Tongue (tissue), 3 donors: ENCODE measurements at places on chromosomes 7 and 10. TPM values are rescaled to one million over a fixed set of nuclear protein-coding genes. Genes with fewer than 3 reads are reported as not detected.

DNA sequence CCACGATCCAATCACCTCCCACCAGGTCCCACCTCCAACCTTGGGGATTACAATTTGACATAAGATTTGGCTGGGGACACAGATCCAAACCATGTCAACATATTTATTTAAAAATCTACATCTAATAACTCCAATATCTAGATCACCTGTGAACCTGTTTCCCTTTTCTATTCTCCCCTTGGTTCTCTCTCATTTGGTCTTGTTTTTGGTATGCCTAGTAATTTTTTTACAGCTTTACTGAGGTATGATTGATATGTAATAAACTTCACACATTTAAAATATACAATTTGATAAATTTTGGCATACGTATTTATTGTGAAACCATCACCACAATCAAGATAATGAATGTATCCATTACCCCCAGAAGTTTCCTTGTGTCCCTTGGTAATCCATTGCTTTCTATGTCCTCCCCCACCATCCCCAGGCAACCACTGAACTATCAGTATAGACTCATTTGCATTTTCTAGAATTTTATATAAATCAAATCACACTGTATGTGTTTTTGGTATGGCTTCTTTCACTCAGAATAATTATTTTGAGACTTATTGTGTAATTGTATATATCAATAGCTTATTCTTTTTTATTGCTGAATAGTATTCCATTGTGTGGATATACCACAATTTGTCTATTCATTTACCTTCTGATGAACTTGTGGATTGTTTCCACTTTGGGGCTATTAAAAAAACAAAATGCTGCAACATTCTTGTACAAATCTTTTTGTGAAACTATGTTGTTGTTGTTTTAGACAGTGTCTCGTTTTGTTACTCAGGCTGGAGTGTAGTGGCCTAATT is 45.2 kb upstream of the NUB1 start:
- no peak for DNase-seq

- DNase-seq: no peak
These were observed 84.9 kb upstream of the INHBA start for GRCh38 chr7:41787651-41788350.

DNA sequence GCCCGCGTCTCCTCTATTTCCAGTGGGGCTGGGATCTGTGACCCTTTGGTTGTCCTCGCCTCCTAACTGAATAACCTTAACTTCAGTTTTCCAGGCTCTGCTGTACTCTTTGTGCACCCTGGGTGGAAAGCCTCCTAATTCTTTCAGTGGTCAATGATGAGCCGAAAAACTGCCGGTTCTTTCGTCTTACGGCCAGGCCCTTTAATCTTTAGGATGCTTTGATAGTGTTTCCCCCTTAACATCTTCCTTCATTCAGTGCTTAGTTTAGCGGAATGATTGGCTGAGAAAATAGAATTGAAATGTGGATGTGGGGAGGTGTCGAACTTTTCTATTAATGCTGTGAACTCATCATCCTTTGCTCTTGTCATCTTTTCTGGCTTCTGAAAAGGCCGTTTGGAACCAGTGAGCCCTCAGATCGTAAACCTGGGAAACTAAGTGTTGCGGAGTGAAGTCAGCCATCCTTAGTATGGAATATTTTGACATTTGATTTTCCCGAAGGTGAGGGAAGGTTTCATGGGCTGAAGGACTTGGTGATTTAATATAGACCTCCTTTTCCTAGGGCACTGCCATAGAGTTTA is 847 bp downstream of the GARS1 start:
- peak; percentile 27 for DNase-seq

- DNase-seq: peak; percentile 62
These were observed 216.0 kb downstream of the KCNMA1 start for GRCh38 chr10:77421591-77421990.

DNA sequence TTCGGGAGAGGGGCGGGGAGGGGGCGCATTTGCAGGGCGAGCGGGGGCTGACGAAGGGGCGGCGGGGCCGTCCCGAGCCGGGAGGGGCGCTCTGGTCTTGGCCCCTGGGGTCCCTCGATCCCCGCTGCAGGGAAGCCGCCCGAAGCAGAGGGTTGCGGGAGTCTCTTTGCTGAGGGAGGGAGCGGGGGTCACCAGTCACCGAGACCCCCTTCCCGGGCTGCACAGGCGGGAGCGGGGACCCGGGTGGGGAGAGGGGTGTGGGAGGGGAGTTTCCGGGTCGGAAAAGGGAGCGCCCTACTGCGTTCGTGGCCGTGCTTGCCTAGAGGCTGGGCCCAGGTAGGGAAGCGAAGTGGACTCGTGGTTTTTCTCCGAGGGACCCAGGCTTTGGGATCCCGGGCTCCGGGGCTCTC is 422 bp downstream of the AP1S1 start:
- DNase-seq: no peak

DNA sequence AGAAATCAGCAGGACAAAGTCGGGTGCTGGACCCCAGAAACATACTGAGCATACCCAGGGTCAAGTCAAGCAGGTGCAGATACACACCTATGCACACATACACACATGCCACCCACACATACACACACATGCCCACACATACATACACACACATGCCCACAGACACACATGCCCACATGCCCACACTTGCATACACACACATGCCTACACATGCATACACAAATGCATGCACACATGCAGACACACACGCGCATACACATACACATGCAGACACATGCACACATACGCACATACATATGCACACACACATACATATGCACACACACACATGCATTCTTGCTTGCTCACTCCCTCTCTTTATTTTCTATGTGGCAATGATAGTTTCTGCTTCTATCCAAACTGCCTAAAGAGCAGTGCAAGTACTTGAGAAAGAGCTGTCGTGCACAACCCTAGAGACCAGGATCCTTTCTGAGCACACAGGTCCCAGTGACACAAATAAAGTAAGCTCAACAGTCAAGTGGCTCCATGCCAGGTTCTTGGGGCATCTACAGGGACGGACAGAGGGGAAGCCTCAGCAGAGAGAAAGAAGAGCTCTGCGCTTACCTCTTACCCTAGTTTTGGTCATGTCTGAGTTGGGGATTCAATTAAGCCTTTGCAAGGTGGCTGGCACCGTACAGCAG is 83.7 kb downstream of the EBF3 start:
- DNase-seq: peak; percentile 54

DNA sequence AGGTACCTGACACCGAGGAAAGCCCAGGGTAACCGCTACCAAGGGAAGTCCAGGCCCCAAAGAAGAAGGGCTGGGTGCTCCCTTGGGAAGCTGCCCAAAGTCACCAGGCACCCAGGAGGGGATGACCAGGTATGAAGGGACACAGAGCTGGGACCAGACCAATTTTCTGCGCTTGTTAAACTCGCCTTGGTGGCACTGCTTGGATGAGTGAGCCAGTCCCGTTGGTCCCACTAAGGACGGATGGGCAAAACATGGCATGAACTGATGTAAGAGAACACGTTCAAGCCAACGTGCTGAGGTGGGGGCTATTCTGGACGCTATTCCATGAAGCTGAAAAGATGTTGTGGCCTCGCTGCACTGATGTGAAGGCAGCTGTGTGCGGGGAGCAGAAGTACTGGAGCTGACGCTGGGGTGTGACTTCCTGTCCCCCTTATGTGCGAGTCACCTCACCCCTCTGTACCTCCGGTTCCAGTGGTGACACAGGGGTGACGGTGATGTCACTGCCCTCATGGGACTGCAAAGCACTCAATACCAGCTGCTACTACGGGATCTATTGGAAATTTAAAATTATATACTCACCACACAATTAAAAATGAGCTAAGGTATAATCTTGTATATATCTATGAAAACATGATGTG is 73.6 kb downstream of the COBL start:
- no peak for DNase-seq

DNA sequence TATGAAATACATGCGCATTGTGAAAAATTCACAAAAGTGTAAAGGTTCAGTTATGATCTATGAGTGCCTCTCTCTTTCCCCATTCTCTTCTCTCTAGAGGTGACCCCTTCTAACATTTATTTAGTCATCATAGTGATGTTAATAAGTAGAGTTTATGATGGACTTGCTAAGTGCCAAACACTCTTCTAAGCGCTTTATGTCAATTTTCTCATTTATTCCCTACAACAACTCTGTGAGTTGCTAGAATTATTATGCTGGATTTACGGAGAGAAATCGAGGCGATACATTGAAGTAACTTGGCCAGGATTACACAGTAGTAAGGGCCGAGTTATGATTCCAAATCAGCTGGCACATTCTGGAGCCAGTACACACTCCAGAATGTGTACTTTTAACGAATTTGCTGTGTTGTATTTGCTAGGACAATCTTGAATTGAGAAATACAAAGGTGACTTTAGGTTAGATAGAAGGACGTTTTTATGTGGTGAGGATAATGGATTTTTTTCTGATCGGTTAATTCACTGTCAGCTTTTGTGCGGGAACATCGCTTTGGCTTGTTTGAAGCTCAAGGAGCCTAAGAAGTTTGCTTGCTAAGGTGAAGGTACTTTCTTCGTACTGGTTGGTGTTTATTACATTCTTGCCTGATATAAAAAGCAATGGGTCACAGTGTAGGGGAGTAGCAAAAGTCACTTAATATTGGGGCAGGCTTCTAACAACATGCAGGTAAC is 1.4 kb downstream of the ATRNL1 start:
- DNase-seq: peak; percentile 2

DNA sequence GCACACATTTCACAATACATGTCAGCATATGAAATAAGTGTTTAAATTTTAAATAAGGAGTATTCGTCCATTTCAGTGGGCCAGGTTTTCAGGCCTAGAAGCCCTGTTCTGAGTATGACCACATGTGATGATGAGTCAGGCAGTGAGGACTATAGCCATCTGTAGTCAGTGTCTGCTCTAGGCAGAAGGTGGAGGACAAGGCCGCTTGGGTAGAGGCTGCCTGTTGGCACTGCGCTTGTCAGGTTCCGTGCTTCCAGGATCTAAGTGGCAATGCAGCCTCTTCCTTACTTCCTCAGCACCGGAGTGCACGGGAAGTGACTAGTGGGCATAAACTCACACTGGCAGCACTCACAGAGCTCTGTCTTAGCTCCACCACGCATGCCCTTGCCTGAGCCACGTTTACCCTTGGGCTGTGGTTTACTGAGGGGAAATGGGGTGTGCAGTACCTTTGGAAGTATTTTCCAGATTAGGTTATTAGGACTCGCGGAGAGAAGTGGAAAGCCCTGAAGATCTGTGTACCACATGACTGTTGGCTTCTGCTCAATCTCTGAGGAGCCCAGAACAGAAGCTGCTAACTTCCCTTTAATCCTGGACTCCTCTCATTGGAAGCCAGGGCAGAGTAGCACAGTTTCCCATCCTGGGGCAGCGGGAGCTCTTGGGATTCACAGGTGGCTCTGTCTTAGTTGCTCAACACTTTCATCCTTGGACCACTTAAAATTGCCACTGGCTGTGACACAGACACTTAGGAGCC is 87.5 kb upstream of the GJD4 start:
- DNase-seq: no peak

- DNase-seq: no peak
These were observed 5.9 kb upstream of the IFIT1B start for GRCh38 chr10:89371987-89372386.

DNA sequence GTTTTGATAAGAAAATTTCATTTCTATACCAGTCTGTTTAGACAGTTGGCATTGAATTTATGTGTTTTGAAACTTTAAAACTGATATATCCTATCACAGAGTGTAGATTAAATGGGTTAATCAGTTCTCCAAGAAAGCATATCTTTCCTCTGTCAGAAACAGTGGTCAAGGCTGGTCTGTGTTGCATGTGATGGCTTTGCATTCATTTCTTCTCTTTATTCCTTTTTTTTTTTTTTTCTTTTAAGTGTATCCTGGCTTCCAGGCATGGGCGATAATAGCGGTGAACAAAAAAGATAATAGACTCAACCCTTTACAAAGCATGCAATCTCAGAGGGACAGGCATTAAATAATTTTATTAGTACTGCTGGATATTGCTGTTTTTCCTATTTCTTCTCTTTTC is 136.6 kb downstream of the LRRC4 start:
- DNase-seq: no peak

Gene ADAM22
- total RNA-seq: 16.7 TPM

Gene FBXW4
- total RNA-seq: 71.1 TPM

Gene TYW1B
- total RNA-seq: 6.2 TPM

Gene CYP26C1
- not detected for total RNA-seq

Gene PRF1
- 0.62 TPM for total RNA-seq

Gene FAM241B
- 1.0 TPM for total RNA-seq
